ENCODE measurements at places on chromosomes 2 and 18.

GRCh38 chr2:217125014-217125413 is 265.1 kb upstream of the TNP1 start:
- DNase-seq: no peak

GRCh38 chr18:41829647-41830516 is 125.2 kb upstream of the PIK3C3 start:
- DNase-seq: no peak

DNA sequence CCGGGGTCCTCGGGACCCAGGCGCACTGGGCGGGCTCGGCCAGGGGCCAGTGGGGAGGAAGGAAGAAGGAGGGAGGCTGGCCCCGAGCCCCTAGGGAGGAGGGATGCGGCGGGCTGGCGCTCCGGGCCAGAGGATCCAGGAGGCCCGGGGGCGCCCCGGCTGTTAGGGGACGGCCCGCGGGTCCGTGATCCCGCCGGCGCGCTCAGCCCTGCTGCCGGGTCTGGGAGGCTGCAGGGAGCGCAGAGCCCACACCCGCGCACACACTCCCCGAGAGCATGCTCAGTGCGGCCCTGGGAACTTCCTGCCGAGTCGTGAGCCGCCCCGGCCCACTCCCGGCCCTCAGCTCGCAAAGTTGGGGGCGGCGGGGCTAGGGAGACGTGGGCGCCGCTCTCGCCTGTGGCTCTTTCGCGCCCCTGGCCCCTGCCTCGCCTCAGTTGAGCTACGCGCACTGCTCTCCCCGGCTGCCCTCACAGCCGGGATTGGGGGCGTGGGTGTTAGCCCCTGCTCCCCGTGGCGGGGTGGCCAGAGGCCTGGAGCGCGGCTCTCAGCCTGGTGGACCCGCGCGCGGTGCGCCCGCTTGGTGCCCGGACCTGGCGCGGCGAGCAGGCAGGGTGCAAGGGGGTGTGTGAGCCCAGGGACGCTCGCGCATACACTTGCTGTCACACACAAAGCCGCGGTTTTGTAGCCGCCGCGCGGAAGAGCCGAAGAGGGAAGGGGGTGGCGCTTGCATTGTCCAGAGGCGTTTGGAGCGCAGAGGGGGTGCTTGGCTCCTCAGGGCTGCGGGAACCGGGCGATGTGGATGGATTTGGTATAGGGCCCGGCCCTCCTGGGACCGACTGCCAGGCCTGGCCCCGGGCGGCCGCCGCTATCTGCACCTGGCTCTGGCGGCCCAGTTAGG is 132.9 kb upstream of the MGAT5 start:
- no peak for DNase-seq

- DNase-seq: no peak
Observed at GRCh38 chr18:63994783-63995399, 25.0 kb downstream of the SERPINB8 start.

- DNase-seq: no peak
Observed at GRCh38 chr2:134365356-134365755, 111.5 kb downstream of the MGAT5 start.

DNA sequence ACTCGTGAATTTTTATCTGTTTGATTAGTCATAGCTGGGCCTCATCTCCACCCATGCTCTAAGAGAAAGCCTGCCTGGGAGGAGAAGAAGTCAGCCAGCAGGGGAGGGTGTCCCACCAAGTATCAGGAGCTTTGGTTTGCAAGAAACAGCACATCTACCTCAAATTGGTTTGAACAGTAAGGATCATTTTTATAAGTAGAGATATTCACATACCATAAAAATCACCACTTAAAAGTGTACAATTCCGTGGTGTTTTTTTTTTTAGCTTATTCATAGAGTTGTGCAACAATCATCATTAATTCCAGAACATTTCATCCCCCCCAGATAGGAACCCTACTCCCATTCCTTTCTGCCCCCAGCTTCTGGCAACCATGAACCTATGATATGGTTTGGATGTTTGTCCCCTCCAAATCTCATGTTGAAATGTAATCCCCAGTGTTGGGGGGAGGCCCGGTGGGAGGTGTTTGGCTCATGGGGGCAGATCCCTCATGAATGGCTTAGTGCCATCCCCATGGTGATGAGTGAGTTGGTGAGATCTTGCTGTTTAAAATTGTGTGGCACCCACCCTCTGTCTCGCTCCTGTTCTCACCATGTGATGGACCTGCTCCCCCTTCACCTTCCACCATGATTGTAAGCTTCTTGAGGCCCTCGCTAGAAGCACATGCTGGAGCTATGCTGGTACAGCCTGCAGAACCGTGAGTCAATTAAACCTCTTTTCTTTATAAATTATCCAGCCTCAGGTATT is 36.2 kb upstream of the HS6ST1 start:
- DNase-seq: no peak

- no peak for DNase-seq
Observed at GRCh38 chr2:22628221-22628620, 756.8 kb upstream of the KLHL29 start.

DNA sequence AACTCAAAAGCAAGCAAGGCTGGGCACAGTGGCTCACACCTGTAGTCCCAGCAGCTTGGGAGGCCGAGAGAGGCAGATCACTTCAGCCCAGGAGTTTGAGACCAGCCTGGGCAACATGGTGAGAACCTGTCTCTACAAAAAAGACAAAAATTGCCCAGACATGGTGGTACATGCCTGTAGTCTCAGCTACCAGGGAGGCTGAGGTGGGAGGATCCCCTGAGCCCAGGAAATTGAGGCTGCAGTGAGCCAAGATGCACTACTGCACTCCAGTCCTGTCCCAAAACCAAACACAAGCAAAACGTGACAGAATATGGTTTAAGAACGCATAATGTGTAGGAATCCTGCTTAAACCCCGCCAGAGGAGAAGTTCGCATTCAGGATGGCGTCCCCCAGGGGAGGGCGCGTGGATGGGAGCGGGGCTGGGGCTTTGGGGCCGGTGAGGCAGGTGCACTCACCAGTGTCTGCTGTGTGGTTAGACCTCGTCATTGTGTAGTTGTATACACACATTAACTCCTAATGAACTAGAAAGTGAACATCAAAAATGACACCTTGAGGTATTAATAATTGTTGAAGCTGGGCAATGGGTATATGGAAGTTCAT is 5.4 kb downstream of the COLEC11 start:
- DNase-seq: no peak

DNA sequence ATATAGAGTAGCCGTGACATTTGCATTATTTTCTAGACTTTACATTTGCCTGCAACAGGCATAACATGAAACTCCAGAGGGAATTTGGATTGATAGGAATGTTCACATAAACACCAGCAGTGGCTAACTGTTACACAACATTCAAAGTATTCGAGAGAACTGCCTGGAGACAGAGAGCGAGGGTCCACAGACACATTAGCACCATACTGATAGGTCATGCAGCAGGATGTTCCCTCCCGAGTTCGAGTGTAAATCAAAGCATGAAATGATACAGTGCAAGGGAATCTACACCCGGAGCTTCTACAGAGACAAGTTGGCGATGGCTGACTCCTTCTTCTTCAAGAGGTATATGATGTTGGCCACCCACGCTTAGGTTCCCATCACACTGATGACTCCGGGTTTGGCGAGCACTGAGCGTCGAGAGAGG is 89.5 kb downstream of the COL6A3 start:
- no peak for DNase-seq

DNA sequence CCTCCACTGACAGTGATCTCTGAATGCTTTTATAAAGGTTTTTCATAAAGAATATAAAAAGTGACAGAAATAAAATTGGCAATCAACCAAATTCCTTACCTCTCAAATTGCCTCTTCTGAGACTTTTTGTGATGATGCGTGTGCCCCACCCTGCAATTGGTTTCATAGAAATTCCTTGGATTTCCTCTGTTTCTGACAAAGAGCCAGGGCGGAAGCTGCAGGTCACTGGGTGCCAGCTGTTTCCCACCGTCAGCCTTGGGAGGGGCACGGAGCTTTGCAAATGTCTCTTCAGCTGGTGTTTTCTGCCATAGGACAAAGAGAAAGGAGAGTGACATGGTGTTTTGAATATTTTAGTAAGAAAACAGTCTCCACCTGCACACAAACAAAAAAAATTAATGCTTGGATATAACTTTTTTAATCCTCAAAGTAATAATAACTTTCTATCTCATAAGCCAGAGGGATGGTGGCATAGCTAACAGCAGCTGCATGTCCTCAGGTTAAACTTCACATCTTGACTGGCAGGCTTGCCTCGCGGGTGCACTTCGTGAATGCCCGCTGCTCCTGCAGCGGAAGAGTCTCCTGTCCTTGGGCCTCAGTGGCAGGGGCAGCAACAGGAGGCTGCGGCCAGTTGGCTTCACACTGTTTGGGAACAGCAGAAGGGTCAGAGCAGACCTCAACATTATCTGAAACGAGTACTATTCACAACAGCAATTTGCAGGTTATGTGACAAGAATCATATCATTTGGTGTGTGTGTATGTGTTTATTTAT is 24.7 kb downstream of the AGAP1 start:
- no peak for DNase-seq

DNA sequence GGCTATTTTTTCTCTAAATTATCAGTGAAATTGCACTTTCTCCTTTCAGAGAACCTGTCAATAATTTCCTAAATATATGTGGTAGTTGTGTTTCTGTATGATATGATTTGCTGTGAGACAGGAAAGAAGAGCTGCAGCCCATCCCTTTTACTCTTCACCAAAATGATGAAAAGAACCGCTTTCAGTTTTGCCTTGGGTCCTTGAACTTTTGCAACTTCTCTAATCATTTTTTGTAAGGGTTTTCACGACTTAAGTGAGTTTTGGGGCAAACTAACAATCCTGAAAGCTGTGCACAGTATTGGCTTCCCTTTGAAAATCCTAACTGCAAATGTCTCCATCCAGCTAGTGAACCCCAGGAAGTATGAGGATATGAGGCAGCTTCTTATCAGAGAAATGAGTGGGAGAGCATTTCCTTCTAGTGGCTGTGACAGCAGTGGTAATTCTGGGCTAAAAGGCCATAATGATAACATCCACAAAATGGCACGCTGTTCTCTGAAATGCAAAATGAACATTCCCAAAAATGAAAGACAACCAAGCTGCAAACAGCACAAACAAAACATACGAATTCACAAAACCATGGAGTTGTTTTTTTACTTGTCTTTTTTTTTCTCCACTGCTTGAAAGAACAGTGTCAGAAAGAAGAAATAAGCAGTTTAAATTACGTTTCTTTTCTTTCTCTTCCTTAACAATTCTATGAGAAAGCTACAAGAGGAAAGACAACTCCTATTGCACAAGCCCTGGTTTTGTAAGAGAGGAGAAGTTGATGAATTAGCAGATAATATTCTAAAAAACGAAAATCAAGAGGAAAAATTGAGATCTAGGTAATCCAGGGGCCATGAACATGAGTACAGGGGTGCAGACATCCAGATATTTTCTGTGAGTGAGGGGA is 1291.6 kb upstream of the ZEB2 start:
- DNase-seq: no peak

DNA sequence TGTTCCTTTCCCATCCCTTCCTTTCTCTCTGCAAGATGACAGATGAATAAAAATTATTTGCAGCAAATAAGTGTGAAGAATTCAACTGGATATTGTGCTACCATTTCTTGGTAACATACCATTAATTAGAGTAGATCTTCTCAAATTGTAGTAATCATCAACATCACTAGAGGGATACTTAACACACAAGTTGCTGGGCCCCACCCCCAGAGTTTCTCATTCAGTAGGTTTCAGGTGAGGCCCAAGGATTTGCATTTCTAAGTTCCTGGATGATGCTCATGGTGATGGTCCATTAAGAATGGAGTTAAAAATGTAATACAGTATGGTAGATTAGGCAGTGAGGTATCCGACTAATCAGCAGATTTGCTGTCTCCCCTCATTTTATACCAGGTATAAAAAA is 594.0 kb downstream of the ERBB4 start:
- DNase-seq: no peak

- DNase-seq: no peak
Observed at GRCh38 chr2:199495147-199495546, 37.4 kb upstream of the SATB2 start.
